ENCODE measurements at places on chromosomes 12 and 14.

- DNase-seq = no peak
These were observed 223.3 kb upstream of the SFSWAP start for GRCh38 chr12:131487388-131488124.

- DNase-seq = peak; percentile 49
These were observed 86.8 kb downstream of the PDE3A start for GRCh38 chr12:20455001-20455706.

- no peak for DNase-seq
These were observed 80.3 kb upstream of the TMEM132D start for GRCh38 chr12:129984106-129984505.

- no peak for DNase-seq
These were observed 21.7 kb downstream of the SNRNP35 start for GRCh38 chr12:123479442-123480180.

DNA sequence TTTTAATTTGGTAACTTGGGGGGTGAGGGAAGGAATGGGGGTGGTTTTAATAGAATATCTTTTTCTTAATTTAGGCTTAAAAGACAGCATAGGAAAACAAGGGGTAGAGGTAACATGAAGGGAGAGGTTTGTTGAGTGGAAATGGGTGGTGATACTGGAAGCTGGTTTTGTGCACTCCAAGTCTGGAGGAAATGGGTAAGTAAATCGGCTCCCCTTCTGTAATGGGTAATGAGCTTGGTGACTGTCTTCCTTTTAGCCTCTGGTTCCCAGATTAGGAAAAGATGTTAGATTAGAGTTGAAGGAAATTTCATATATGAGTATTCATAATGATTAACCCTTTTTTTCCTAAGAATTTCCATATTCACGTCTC, 122.1 kb downstream of the SRGAP1 start:
- no peak for DNase-seq

DNA sequence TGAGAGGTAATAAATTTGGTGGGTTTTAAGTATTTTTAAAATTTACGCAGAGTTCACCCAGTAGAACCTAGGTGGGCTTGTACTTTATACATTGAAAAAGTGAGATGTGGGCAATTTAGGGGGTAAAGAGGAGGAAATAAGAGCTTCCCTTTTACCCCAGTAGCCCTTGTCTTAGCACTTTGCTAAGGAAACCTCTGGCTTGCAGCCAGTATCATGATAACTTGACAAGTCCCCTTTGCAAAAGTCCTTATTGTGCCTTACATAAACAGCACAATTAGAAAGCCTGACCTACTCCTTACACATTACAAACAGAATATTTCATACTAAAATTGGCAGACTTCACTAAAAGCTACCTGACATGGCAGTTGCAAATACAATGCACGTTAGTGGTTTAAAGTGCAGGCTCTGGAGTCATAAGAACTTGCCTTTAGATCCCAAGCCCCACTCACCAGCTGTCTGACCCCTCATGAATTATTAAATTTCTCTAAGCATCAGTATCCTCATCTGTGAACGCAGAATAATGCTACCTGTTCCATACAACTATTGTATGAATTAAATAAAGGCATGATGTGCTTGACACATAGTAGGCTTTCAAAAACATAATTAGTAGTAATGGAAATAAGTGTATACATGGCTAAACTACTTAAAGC, 53.2 kb upstream of the NELL2 start:
- DNase-seq = no peak

GRCh38 chr12:125634813-125635212, 569.6 kb downstream of the AACS start:
- DNase-seq = no peak

DNA sequence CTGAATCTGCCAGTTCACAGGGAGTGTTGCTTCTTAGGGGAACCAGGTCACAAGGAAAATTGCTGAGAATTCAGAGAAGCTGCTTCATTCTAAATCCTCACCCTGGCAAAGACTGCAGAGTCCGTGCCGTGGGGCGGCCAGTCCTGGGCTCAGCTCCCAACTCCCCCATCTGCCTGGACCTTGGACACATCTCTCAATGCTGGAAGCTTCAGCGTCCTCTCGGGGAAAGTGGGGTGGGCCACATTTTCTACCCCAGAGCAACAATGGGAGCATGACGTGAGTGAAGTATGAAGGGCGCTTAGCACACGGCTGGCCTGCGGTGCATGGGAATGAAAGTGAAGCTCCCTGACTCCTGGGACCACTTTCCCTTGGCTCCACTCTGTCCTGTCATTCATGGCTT, 31.2 kb downstream of the HVCN1 start:
- no peak for DNase-seq
